ENCODE measurements at places on chromosomes 7 and 10.
A peak's percentile ranks its signal among the peaks of the same experiment; 100 is the strongest.

- no peak for ATAC-seq
Measured at GRCh38 chr10:116183733-116184511, 89.1 kb downstream of the GFRA1 start.

- peak; percentile 39 for ATAC-seq
Measured at GRCh38 chr10:110168601-110169481, 38.6 kb upstream of the MXI1 start.

GRCh38 chr7:41323806-41324205, 379.1 kb downstream of the INHBA start:
- ATAC-seq = no peak

GRCh38 chr10:122373721-122374120, 787 bp upstream of the PLEKHA1 start:
- no peak for ATAC-seq

DNA sequence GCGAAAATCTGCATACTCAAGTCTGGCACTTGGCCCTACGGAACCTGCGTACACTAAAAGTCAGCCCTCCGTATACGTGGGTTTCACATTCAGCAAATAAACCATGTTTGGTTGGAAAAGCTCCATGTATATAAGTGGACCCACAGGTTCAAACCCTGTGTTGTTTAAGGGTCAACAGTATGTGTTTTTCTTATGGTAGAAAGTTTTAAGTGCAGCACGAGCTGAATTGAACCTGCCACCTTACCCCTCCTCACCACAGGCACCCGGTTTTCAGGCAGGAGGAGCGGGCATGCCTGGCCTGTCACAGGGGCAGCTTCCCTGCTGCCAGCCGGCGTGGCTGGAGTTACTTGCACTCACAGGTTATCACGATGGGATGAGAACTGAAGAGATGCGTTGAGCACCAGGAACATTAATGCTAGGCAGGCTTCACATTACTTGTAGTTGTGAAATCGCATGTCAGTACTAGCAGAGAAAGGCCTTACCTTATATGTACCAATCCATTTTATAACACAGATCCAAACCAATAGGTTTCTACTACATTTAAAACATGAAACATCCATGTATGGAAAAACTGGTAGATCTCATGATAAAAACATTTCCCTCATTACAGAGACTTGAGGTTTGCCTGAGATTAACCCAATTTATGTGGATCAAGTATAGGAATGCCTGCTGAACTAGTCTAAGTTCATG, 12.9 kb downstream of the INSIG1 start:
- no peak for ATAC-seq

GRCh38 chr10:120736377-120736776, 114.8 kb upstream of the WDR11 start:
- ATAC-seq = no peak

GRCh38 chr7:2012981-2013380, 219.8 kb downstream of the MAD1L1 start:
- no peak for ATAC-seq

- ATAC-seq = no peak
Measured at GRCh38 chr10:22760025-22760424, 45.6 kb upstream of the PIP4K2A start.

GRCh38 chr10:50653142-50653541, 29.4 kb upstream of the SGMS1 start:
- ATAC-seq = no peak

DNA sequence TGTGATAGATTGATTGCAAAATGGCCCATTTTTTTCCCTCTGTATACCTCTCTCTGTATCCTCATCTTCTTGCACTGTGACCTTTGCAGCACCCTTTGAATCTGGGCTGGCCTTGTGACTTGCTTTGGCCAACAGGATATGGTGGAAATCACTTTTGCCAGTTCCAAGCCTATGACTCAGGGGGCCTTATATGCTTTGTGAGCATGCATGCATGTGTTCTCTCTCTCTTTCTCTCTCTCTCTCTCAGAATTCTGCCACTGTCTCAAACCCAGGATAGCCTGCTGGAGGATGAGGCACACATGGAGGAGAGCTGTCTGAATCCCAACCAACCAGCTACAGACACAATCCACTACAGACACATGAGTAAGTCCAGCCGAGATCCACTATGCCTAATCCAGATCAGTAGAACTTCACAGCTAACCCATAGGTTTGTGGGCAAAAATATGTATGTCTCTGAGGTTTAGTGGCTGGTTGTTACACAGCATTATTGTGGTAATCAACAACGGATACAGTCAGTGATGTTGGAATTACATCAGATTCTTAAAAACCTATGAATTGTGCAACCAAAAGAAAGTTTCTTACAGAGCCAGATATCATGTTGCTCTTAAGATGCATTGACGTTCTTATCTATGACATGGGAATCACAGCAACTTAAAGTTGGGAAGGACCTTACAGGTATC, 41.8 kb upstream of the ABCB4 start:
- no peak for ATAC-seq

- ATAC-seq = peak; percentile 89
Measured at GRCh38 chr7:100190048-100190711, 12.5 kb downstream of the STAG3 start.

GRCh38 chr10:99965700-99966099, 44.0 kb downstream of the DNMBP start:
- ATAC-seq = no peak

- no peak for ATAC-seq
Measured at GRCh38 chr7:66919304-66919703, 1.7 kb upstream of the TMEM248 start.

DNA sequence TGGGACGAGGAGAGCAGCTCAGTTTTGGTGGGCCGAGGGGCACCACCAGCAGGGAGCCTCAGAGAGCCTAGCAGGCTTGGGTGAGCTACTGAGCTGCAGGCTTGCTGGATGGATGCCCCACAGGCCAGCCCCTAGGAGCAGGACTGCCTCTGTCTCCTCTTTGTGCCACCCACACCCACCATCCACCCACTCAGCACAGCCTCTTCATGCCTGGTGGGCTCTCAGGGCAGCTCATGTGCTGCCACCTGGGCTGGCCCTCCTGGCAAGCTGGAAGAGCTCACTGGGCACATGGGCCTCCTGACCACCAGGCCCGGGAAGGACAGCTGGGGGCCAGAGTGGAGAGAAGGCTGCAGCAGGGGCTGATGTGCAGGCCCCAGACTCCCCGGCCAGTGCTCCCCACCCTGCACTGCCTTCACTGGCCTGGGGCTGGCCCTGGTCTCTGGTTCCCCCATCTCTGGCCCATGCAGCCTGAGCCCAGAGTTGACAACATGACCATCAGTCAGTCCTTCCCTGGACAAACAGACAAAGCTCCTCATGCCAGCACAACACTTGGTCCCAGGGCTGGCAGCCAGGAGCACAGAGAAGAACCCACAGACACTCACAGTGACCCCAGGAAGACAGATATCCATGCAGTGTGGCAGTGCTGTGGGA, 8.2 kb downstream of the RASGEF1A start:
- no peak for ATAC-seq

All from activated CD4-positive, CD25-positive, alpha-beta regulatory T cell treated with anti-CD3 and anti-CD28 coated beads, Interleukin-2, amount 50 U/mL, for 24 hours (primary cell).